Urothelium cell line (cell line): ENCODE measurements at places on chromosomes 5 and 9.

GRCh38 chr5:160930406-160930805 is 78.4 kb upstream of the ATP10B start:
- DNase-seq = peak; percentile 77

- DNase-seq = peak; percentile 8
Measured at GRCh38 chr9:14992516-14992915, 82.3 kb upstream of the FREM1 start.

DNA sequence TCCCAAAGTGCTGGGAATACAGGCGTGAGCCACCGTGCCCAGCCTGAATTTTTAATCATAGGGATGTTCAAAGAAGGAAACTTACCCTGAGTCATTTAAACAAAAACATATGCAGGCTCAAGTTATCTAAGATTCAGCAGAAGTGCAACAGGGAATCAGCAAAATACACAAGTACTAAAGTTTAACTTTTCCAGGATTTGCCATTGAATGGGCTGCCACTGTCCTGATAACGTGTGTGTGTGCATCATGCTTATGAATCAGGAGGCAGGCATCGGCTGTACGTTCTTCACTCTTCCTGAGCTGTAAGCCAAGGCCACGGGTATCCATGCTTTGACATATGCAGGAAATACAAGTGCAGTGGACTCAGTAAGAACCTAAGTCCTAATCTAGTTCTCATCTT is 48.8 kb upstream of the FST start:
- DNase-seq = no peak

- DNase-seq = no peak
Measured at GRCh38 chr5:180376511-180376910, 23.4 kb upstream of the GFPT2 start.

DNA sequence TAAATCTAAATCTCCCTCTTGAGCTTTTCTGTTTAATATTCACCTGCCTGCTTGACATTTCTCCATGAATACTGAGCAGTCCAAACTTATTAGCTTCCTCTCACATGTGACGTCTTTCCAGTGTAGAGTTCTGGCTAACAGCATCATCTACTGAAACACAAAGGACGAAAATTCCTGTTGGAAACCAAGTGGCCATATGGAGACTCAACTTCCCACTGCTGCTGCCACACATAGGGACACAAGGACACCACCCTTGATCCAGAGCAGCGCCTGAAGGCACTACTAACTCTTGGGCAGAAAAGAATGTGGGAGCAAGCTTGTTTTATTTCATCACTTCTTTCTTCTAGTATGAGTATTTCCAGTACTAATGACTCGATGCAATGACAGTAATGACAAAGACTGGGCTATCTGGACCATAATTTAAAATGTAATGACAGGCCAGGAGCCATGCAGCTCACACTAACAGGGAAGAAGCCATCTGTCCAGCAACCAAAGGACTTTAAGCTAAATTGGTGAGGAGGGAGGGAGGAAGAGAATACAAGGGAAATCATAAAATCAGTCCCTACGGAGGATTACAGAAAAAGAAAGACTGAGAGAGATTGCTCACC is 19.2 kb downstream of the RNF130 start:
- no peak for DNase-seq
